ENCODE measurements at places on chromosomes 6 and 20.

GRCh38 chr6:88975369-88975768, 12.0 kb upstream of the RNGTT start:
- no peak for DNase-seq

DNA sequence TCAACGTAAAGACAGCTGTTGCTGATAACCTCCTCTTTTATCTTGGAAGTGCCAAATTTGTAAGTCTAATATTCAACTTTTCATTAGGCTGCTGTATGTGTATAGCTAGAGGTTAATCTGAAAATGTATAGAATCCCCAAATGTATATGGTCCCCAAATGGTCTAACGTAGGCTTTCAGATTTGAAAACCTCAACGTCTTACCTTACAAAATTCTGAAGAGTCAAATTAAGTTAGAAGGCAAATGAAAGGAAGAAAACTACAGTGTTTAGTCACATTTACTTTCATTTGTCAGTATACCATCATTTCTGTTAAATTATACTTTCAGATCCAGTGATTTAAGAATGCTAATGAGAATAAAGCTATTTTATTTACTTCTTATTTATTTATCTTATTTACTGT, 256.9 kb downstream of the ARHGAP18 start:
- no peak for DNase-seq

GRCh38 chr20:23918101-23918862, 38.7 kb upstream of the CST5 start:
- DNase-seq, result no peak

DNA sequence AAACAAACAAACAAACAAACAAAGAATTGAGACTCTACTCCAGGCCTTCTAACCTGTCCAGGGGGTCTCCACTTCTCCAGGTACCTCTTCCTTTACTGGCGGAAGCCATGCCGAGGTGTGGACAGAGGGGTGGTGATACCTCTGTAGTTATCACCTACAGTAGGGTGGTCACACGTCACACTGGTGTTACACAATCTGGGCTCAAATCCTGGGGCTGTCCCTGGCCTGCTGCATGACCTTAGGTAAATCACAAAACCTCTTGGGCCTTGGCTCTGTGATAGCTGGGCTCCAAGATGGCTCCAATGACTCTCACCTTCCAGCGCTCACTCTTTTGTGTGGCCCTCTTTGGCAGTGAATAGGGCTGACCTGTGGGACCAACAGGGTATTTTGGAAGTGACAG, 76.8 kb upstream of the ZNFX1 start:
- DNase-seq, result no peak

DNA sequence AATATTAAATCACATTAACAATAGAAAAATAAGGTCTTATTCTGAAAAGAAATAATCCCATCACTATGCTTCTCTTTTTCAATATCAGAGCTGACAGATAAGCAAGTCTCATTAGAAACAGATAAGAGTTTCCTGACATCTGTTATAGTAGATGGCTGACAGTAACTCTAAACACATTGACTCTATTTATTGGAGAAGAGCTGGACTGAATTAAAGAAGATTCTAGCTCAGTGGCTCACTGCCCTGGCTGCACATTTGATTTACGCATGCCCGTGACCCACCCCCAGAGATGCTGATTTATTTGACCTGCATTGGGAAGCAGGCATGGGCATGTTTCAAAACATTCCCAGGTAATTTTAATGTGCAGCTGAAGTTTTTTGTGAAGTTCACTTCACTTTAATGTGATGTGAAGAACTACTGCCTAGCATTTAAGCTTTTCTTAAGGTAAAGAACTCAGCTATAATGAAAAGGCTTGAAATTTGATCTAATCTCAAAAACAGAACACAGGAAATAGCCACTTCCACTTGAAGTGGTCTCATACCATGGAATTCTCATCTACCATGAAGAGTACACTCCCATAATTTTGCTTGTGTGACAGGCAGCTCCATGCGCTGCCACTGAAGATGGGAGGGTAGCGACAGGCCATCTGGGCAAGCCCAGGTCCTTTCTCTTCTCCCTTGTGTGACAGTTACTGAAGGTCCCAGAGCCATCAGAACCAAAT, 162.3 kb downstream of the TPBG start:
- no peak for DNase-seq

DNA sequence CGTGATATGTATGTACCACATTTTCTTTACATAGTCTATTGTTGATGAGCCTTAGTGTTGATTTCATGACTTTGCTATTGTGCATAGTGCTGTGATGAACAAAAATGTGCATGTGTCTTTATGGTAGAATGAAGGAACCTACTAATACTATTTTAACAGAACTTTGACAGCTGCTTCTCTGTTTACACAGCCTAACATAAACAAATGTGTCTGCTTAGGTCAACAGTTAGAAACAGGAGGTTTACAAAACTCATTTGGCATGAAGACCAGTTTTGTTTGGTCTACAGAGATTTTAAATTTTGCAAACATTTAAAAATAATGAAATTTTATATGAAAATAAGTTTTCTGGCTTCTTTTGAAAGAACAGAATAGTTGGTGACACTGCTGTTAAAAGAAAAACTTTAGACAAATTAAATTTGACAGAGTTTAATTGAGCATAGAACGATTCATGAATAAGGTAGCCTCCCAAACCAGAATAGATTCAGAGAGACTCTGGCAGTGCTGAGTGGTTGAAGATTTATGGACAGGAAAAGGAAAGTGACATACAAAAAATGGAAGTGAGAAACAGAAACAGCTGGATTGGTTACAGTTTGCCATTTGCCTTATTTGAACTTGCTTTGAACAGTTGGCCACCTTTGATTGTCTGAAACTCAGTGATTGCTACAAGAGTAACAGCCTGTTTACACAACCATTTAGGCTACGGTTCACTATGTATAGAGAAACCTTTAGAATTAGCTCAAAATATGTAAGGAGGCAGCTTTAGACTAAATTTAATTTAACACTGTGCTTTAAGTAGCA, 715.8 kb upstream of the HS3ST5 start:
- no peak for DNase-seq

- DNase-seq, result peak; percentile 97
Observed at GRCh38 chr6:18053555-18054445, 66.4 kb upstream of the KIF13A start.

GRCh38 chr6:44065443-44066140, 61.7 kb downstream of the MRPL14 start:
- DNase-seq, result no peak

- no peak for DNase-seq
Observed at GRCh38 chr6:157629220-157629619, 193.8 kb upstream of the SNX9 start.

GRCh38 chr20:49775229-49775693, 37.4 kb upstream of the SLC9A8 start:
- DNase-seq, result no peak

DNA sequence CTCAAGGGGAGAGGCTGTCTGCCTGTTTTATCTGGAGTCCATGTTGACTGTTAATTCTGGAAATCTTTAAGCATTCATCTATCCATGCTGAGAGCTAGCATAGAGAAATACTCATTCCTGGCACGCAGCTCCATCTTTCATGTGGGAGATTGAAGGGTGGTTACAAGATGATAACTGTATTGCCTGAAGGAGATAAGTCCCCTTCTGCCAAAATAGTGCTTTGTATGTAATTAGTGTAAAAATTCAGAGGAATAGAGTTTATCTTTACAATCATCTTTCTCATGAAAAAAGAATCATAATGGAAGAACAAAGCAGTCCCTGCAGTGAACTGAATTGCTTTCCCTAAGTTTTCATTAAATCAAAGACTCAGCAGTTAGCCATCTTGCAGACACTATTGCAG, 256.5 kb downstream of the SLC35F1 start:
- DNase-seq, result no peak

GRCh38 chr6:10886691-10887502, at the start of gene SYCP2L:
Gene SYCP2L (plus strand): TSS chr6:10887052. CDS start chr6:10887127, 75 bp downstream.
- DNase-seq, result peak; percentile 98

DNA sequence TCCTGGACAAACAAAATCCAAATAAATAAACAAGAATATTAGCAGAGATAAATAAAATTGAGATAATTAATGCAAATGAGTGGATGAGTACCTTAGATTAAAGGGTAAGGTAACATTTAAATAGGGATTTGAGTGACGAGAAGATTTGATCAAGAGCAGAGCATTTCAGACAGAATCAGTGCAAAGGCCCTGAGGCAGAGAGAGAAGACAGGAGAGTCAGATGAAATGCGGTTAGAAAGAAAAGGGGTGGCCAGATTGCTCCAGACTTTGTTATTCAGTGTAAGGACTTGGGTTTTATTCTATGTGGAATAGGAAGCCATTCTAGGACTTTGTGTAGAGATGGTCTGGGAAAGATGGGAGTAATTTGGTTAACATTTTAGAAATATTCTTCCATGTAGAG, 10.0 kb downstream of the RNF182 start:
- DNase-seq, result no peak

DNA sequence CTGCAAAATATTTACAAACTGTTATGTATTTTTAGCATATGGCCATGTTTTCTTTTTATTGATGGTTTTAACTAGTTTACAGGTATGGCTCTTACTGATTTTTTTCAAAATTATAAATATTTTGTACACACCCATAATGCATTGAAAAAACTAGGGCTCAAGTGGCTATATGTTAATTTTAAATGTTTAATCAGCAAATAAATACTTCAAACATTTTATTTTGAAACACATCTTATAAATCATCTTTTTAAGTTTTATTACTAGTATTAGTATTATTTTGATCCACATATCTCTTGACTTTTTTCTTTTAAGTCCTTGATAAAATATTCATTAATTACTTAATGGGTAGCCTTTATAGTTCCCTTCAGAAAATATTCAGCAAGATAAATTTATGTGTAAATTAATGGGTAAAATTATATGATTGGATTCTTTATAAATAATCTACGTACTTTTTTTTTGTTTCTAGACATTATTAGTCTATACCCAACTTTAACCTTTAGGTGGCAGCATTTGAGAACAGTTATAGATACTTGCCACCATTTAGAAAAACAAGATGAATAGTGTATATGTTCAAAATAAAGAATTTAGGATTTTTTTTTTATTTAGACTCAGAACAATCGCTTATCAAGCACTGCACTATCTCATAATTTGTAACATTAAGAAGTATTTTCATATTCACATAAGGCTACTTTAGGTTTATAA, 241.9 kb downstream of the ADGRB3 start:
- peak; percentile 67 for DNase-seq

DNA sequence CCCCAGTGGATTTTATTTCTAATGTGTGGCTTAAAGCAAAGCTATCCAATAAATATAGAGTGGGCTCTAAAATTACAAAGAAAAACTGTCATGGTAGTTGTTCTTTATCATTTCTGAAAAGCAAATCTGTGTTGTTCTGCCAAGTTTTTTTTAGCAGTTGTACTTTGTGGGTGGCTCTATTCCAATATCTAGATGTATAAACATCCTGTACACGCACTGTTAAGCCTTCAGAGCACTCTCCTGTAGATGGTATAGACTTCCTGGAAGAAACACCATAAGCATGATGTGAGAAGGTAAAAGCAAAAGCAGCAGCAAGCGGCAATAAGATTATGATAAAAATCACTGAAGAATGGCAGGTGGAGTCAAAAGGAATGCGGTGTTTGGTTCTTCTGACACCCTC, 21.5 kb upstream of the TMEM30A start:
- DNase-seq, result no peak

- DNase-seq, result peak; percentile 97
Observed at GRCh38 chr6:13709689-13710551, 1.7 kb downstream of the RANBP9 start.

- no peak for DNase-seq
Observed at GRCh38 chr6:11021714-11022113, 22.4 kb downstream of the ELOVL2 start.

DNA sequence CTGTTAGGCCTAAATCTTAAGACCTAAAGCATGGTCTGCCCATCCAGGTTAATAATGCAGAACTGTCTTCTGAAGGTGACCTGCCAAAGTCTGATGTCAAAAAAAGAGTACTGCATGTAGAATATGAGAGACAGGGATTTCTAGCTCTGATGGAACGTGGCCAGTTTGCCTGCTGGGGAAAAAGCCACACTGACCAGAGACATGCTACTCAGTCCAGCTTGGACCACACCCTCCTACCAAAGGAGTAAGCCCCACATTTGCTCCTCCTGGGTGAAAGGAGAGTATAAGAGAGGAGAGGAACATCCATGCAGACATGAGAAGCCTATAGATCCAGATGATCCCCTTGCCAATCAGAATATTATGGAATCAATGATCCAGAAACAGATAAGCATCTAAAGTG, 229.9 kb upstream of the RUNX2 start:
- no peak for DNase-seq

DNA sequence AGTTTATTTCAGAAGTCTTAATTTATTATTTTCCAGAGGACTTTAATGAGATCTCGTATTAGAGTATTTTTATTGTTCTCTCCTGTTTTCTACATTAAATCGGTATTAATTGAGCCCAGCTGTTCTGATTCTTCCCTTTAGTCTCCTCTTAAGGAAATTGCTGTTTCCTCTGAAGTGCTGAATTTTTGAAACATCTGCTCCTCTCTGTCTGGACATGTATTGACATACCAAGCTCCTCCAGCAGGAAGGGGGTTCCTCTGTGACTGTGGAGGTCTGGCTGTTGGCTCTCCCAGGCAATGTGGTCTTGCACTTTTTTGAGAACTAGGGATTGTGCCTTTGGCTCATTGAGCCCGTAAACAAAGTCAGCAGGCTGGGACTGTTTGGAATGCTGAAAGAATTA, 74.9 kb downstream of the MAP3K4 start:
- no peak for DNase-seq

DNA sequence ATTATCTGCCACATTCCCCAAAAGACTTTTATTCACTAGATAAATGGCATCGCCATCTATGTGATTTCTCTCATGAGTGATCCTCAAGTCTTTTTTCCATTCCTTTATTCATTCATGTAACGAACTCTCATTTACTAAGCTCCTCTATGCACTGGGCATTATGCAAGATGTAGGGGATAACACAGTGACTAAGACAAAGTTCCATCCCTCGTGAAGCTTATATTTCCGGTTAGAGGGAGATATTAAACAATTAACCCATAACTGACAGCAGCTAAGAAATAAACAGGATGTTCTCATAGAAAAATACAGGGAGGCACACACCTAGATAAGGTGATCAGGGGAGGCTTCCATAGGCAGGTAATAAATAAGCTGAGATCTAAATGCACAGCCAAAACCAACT, 17.2 kb upstream of the PREX1 start:
- DNase-seq, result no peak

- no peak for DNase-seq
Observed at GRCh38 chr6:27512525-27512924, 39.6 kb upstream of the ZNF184 start.

- no peak for DNase-seq
Observed at GRCh38 chr6:37689381-37689780, 8.3 kb downstream of the MDGA1 start.

GRCh38 chr6:142692942-142693341, 252.0 kb downstream of the HIVEP2 start:
- peak; percentile 75 for DNase-seq

DNA sequence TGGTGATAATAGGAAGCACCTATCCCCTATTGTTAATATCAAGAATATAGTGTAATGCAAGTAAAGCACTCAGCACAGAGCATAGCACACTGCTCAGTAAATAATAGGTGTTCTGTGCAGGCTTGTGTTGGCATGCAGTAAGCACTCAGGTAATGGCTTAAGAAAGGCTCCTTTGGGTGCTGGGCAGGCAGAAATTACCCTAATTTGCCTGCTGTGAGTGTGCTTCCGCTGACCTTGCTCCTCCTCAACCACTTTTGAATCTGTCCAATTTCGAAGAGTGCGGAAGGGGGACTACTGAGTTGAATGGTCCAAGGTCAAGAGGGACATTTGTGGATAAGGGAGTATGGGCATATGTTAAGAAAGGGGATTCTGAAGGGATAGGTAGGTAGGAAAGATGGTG, 15.4 kb downstream of the SRSF3 start:
- no peak for DNase-seq
